RWPE1 (cell line): ENCODE measurements at places on chromosomes 5 and 9.

- DNase-seq: no peak
Observed at GRCh38 chr9:71764891-71765290, 3.4 kb downstream of the CEMIP2 start.

DNA sequence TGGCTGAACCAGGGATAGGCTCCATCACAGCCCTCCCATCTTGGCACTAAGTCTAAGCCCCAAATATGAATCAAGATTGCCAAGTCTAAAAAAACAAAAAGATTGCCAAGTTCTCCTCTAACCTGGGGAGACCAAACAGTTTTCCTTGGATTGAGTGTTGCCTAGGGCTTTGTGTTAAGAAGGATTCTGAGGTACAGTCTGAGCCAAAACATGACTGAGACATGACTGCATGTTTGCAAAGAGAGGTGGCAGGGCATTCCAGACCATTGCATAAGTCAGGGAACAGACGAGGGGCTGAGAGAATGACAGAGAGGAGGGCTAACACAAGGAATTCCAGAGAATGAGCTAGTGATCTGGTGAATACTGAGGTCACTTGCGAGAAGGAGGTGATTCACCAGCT, 11.4 kb downstream of the LAMC3 start:
- DNase-seq: no peak

GRCh38 chr9:128107468-128108268, 19.9 kb downstream of the PTGES2 start:
- DNase-seq: no peak

GRCh38 chr9:18821788-18822187, 211.2 kb downstream of the SAXO1 start:
- no peak for DNase-seq

- DNase-seq: no peak
Observed at GRCh38 chr5:90546216-90546837, 12.3 kb upstream of the ADGRV1 start.

GRCh38 chr9:125293134-125293533, 31.5 kb downstream of the GAPVD1 start:
- peak; percentile 68 for DNase-seq

- no peak for DNase-seq
Observed at GRCh38 chr5:111928511-111928910, 171.5 kb upstream of the NREP start.

DNA sequence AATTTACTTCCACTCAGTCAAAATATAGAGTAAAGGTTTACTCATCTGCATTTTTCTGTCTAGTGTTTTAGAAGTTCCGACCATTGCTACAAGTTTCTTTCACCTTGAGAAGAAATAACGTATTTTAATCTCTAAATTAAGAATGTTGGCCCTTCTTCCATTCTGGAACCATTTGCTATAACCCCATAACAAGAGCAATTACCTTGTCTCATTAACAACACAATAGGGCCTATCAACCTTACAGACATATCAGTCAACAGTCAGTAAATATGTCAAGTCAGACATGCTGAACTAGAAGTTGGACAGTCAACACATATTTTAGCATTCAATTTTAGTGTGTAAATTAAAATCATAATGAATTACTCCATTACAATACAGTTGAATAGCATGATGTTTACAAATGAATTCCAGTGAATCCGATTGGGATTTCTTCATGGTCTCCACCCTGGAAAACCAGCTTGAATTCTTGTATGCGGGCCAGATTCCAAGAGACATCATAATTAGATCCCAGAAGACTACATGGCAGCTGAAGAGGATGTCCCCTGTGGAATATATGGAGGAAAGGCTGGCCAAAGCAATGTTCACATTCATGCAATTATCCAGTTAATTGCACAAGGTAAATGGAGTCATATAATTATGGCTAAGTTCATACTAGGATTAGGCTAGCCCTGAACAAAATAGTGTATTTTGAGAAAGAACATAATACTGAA, 196.2 kb upstream of the TARS1 start:
- no peak for DNase-seq
